ENCODE measurements at places on chromosomes 12 and 14.

- DNase-seq, result no peak
These were observed 110.6 kb upstream of the RPH3A start for GRCh38 chr12:112680993-112681392.

- DNase-seq, result peak; percentile 11
These were observed 24.3 kb upstream of the HSPB8 start for GRCh38 chr12:119154435-119154818.

- DNase-seq, result no peak
These were observed 297.0 kb downstream of the PRKD1 start for GRCh38 chr14:29630566-29631160.

- DNase-seq, result no peak
These were observed 154.9 kb upstream of the PWP1 start for GRCh38 chr12:107530701-107531100.

DNA sequence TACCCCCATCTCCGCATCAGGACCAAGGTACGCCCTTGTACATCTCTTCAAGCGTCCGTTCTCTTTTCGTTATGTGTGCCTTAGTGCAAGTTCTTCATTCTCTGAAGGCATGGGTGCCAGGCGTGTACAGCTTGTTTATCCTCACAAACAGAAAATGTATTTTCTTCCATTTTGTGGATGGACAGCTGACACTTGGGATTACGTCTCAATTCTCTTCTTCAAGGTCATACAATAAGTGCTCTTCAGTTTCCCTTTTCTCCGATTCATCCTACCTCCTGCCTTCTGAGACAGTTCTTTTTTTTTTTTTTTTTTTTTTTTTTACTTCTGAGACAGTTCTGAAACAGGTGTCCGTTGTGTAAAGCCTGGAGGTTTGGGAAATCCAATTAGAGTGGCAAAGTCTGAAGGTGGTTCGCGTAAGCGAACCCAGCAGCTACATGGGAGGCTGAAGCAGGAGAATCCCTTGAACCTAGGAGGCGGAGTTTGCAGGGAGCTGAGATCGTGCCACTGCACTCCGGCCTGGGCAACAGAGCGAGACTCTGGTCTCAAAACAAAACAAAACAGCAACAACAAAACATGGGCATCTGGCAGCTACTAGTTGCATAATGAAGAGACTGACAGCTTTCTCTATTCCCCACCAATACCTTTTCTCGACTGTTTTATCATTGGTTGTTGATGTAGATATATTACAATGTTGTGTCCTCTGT, 734 bp downstream of the COX6A1 start:
- no peak for DNase-seq

- no peak for DNase-seq
These were observed 11.1 kb upstream of the INF2 start for GRCh38 chr14:104678346-104678745.

DNA sequence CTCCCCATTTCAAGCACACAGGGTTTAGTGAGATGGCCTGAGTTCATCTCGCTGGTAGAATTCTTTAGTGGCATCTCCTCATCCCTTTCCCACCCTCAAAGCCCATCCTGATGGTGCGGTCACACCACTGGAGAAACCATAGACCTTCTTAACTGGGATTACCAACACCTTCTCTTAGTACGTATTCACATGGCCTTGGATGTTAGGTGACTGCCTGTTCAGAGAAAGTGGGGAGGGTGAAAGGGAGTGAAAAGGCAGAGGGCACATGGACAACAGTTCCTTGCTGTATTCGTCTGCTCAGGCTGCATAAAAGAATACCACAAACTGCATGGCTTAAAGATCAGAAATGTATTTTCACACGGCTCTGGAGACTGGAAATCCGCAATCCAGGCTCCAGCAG, 306.1 kb downstream of the ZFP36L1 start:
- no peak for DNase-seq
